Colonic mucosa (tissue), 4 donors: ENCODE measurements at places on chromosomes 2 and 18. TPM values are rescaled to one million over a fixed set of nuclear protein-coding genes. Genes with fewer than 3 reads are reported as not detected.

Gene GRHL1
- 1.6 TPM for total RNA-seq

Gene CHRNG
- not detected for total RNA-seq

Gene ERICH2
- total RNA-seq = not detected

Gene MRPL30
- 25.9 TPM for total RNA-seq

Gene LIPG
- 25.5 TPM for total RNA-seq

Gene CD28
- 1.9 TPM for total RNA-seq

Gene C1QL2
- total RNA-seq = not detected

Gene HOXD11
- total RNA-seq = 0.25 TPM

Gene PARD6G
- 1.0 TPM for total RNA-seq

Gene LRP1B
- total RNA-seq = 0.10 TPM

Gene RAB27B
- total RNA-seq = 12.5 TPM

DNA sequence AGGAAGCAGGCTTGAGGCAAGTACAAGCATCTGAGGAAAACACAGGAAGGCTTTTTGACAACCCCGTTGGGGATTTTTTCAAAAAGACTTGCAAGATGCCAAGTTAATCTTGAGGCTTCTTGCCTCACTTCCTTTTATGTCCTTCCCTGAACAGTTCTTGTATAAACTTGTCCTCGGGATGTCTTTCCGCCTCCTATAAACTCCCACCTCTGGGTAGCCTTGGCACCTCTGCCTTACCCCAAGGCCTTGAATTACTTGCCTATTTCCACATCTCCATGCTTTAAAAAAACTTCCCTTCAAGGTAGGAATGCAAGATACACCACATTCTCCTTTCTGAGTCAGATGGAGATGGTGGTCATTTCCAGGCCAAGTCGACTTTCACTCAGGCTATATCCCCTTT lies 106.4 kb upstream of the RBBP8 start:
- no peaks in the 10 kb centered on the region for H3K4me1 ChIP-seq
- no peak overlapping the region for H3K4me3 ChIP-seq
- H3K27ac ChIP-seq = no peak overlapping the region
- no peaks in the 10 kb centered on the region for H3K27me3 ChIP-seq
- DNase-seq = no peak

GRCh38 chr2:197339496-197340220 lies 29.1 kb upstream of the ANKRD44 start:
- no peak for DNase-seq
- H3K4me3 ChIP-seq = no peak overlapping the region
- no peaks in the 10 kb centered on the region for H3K4me1 ChIP-seq
- H3K36me3 ChIP-seq = no peaks in the 10 kb centered on the region

DNA sequence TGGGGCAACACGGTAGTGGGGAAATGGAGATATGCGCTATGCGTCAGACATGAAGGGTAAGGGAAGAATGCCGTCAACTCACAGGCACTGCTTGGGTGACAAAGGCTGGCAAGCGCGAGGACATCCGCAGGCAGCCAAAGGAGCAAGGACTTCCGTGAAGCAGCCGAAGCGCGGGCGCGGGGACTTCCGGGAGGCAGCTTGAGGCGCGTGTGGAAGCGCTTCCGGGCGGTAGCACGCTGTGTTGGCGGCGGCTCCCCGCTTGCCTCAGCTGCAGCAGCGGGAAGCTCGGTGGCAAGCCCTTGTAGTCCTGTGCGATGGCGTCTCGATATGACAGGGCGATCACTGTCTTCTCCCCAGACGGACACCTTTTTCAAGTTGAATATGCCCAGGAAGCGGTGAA lies at the start of gene PSMA8:
PSMA8 (plus strand) TSS at position 218 of the 400 bp plus-strand sequence; CDS start at position 315, 97 bp downstream.
- H3K36me3 ChIP-seq = no peaks in the 10 kb centered on the region
- H3K4me3 ChIP-seq = no peak within 1 kb of the TSS
- H3K27me3 ChIP-seq = no peaks in the 10 kb centered on the region
- H3K4me1 ChIP-seq = no peaks in the 10 kb centered on the region
- no peak within 1 kb of the TSS for H3K27ac ChIP-seq

DNA sequence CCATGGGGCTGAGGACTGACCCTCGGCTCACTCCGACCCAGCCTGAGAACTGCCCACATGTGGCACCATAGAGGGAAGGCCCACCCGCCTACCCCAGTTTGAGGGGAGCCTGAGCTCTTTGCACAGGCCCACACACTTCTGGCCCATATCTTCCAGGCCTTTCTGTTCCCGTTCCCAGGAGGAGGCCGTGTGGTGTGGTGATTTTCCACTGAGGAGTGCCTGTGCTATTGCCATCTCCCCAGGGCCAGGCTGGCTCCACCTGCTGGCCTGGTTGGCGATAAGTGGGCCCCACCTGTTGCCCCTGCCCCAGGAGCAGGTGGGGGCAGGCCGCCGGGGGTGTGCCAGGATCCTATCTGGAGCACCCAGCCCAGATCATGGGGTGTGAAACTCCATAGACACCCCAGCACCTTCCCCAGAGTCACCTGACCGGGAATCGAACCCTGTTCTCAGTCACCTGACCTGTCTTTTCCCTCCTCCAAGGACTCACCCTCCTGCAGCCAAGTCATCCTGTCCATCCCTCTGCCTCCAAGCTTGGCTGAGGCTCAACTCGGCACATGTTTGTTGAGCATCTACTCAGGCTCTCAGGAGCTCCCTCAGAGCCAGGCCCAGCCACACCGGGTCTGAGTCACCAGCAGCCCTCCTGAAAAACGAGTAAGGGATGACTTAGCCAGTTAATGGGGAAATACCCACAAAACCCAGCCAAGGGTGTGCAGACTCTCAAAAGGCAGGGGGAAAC lies 120.1 kb downstream of the CYP26B1 start:
- no peaks in the 10 kb centered on the region for H3K4me1 ChIP-seq
- H3K4me3 ChIP-seq = no peak overlapping the region
- no peaks in the 10 kb centered on the region for H3K36me3 ChIP-seq
- H3K27ac ChIP-seq = no peak overlapping the region
- DNase-seq = peak; percentile 7

GRCh38 chr2:61792355-61792890 lies 61.4 kb downstream of the FAM161A start:
- no peak for DNase-seq
- H3K27ac ChIP-seq = no peak overlapping the region
- H3K4me3 ChIP-seq = no peak overlapping the region

- no peak overlapping the region for H3K4me3 ChIP-seq
- no peaks in the 10 kb centered on the region for H3K36me3 ChIP-seq
- no peaks in the 10 kb centered on the region for H3K27me3 ChIP-seq
- H3K4me1 ChIP-seq = no peaks in the 10 kb centered on the region
- no peak overlapping the region for H3K27ac ChIP-seq
These were observed 104.6 kb upstream of the COL3A1 start for GRCh38 chr2:188869550-188869949.

DNA sequence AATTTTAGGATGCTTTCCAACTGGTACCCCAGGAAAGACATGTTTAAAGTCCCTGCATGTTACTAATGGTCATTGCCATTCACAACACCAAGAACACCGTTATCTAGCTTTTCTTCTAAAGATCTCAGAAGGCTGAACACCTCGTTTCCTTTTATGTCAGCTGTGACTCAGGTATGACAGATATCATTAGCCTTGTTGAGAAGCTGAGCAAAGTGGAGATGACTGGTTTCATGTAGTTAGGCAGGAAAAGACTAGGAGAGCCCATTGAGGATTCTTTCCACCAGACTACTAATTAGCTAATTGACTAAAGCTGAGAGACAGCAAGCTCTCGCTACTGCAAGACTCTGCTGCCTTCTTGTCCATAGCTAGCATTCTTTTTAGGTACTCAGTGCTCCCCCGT lies 32.0 kb upstream of the ARL5A start:
- H3K27me3 ChIP-seq = no peaks in the 10 kb centered on the region
- no peaks in the 10 kb centered on the region for H3K4me1 ChIP-seq
- H3K27ac ChIP-seq = no peak overlapping the region
- H3K4me3 ChIP-seq = no peak overlapping the region

- no peak for DNase-seq
- no peak overlapping the region for H3K4me3 ChIP-seq
- H3K36me3 ChIP-seq = no peaks in the 10 kb centered on the region
- no peaks in the 10 kb centered on the region for H3K4me1 ChIP-seq
- H3K27ac ChIP-seq = no peak overlapping the region
These were observed 98.4 kb downstream of the CDK15 start for GRCh38 chr2:201904538-201905420.

GRCh38 chr2:28635191-28635611 lies 116.4 kb upstream of the PPP1CB start:
- H3K27ac ChIP-seq = no peak overlapping the region
- no peaks in the 10 kb centered on the region for H3K36me3 ChIP-seq
- H3K4me1 ChIP-seq = no peaks in the 10 kb centered on the region
- no peak overlapping the region for H3K4me3 ChIP-seq

GRCh38 chr2:157180359-157180758 lies 77.1 kb upstream of the GALNT5 start:
- no peaks in the 10 kb centered on the region for H3K27me3 ChIP-seq
- no peak overlapping the region for H3K4me3 ChIP-seq
- H3K27ac ChIP-seq = no peak overlapping the region
- no peaks in the 10 kb centered on the region for H3K36me3 ChIP-seq
- no peaks in the 10 kb centered on the region for H3K4me1 ChIP-seq

DNA sequence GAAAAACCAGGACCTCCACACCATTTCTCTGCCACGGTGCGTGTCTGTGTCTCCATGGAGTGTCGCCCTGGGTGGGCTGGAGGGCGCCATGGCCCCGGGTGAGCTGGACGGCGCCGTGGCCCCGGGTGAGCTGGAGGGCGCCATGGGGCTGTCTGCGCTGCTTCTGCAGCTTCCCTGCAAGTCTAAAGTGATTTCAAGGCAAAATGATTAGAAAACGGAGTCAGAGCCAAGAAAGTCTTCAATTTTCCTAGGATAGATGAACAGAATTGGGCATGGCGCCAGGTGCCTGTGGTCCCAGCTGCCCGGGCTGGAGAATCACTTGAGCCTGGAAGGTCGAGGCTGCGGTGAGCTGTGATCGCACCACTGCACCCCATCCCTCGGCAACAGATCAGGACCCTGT lies 27.7 kb upstream of the NFATC1 start:
- H3K4me3 ChIP-seq = no peak overlapping the region
- no peaks in the 10 kb centered on the region for H3K27me3 ChIP-seq
- no peaks in the 10 kb centered on the region for H3K4me1 ChIP-seq
- no peaks in the 10 kb centered on the region for H3K36me3 ChIP-seq
- no peak for DNase-seq

DNA sequence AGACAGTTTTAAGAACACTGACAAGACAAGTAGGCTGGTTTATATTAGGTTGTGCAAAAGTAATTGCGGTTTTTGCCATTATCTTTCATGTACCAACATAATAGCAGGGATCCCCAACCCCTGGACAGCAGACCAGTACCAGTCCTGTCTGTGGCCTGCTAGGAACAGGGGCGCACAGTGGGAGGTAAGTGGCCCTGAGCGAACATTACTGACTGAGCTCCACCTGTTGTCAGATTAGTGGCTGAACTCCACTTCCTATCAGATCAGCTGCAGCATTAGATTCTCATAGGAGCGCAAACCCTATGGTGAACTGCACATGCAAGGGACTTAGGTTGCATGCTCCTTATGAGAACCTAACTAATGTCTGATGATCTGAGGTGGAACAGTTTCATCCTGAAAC lies 921.9 kb downstream of the CCDC85A start:
- no peaks in the 10 kb centered on the region for H3K4me1 ChIP-seq
- no peaks in the 10 kb centered on the region for H3K27me3 ChIP-seq
- no peak for DNase-seq
- no peak overlapping the region for H3K4me3 ChIP-seq
- H3K36me3 ChIP-seq = no peaks in the 10 kb centered on the region

GRCh38 chr2:100041946-100042345 lies 100.4 kb downstream of the AFF3 start:
- no peaks in the 10 kb centered on the region for H3K27me3 ChIP-seq
- no peaks in the 10 kb centered on the region for H3K36me3 ChIP-seq
- no peak for DNase-seq
- no peak overlapping the region for H3K4me3 ChIP-seq
- H3K27ac ChIP-seq = no peak overlapping the region

GRCh38 chr2:187594801-187595200 lies 40.6 kb upstream of the TFPI start:
- no peak overlapping the region for H3K4me3 ChIP-seq
- DNase-seq = no peak
- no peaks in the 10 kb centered on the region for H3K27me3 ChIP-seq
- H3K27ac ChIP-seq = no peak overlapping the region
- H3K4me1 ChIP-seq = no peaks in the 10 kb centered on the region
- H3K36me3 ChIP-seq = no peaks in the 10 kb centered on the region

DNA sequence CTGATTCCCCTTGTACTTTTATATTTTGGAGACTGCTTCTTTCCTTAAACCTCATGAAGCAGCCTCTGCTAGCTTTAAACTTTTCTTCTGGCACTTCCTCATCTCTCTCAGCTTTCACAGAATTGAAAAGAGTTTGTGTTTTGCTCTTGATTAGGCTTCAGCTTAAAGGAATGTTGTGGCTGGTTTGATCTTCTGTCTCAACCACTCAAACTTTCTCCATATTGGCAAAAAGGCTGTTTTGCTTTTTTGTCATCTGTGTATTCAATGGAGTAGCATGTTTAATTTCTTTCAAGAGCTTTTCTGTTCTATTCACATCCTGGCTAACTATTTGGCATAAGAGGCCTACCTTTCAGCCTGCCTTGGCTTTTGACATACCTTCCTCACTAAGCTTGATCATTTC lies 36.3 kb upstream of the MSTN start:
- H3K27ac ChIP-seq = no peak overlapping the region
- no peak for DNase-seq
- no peaks in the 10 kb centered on the region for H3K4me1 ChIP-seq
- no peak overlapping the region for H3K4me3 ChIP-seq
- H3K36me3 ChIP-seq = no peaks in the 10 kb centered on the region

- no peaks in the 10 kb centered on the region for H3K4me1 ChIP-seq
- no peak overlapping the region for H3K4me3 ChIP-seq
- no peak for DNase-seq
- H3K27me3 ChIP-seq = no peaks in the 10 kb centered on the region
These were observed 19.8 kb upstream of the LGALSL start for GRCh38 chr2:64434039-64434657.

- H3K27ac ChIP-seq = no peak overlapping the region
- no peaks in the 10 kb centered on the region for H3K36me3 ChIP-seq
- H3K4me1 ChIP-seq = no peaks in the 10 kb centered on the region
These were observed 3.5 kb upstream of the IGFBP5 start for GRCh38 chr2:216698895-216699294.

GRCh38 chr2:217856159-217856558 lies 146.6 kb downstream of the TNS1 start:
- no peak overlapping the region for H3K4me3 ChIP-seq
- H3K36me3 ChIP-seq = no peaks in the 10 kb centered on the region
- no peaks in the 10 kb centered on the region for H3K27me3 ChIP-seq
- H3K27ac ChIP-seq = no peak overlapping the region
- DNase-seq = no peak

DNA sequence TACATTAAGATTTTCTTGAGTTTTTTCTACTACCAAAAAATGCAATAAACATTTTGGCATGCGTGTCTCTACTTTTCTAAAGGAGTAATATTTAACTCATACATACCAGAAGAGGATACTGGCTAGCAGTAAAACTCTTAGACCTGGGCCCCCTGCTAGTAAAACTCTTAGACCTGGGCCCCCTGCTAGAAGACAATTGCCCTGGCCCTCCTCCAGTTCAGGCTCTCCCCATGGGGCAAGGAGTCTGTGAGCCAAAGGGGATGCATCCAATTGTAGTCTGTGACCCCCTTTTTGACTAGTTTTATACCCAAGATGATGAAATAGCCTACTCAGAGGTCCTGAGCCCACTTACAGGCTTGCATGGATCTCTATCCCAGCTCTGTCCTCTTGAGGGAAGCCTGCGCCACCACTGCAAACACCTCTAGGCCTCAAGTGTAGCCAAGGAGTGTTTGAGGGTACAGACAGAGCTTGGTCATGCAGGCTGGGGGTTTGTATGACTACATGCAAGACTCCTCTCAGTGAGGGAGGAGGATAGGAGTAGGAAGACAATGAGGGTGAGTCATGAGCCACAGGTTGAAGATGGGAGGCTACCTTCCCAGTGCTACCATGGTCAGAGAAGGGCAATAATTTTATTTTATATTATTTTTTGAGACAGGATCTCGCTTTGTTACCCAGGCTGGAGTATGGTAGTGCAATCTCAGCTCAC lies 45.2 kb upstream of the PGAP1 start:
- no peak for DNase-seq
- H3K4me3 ChIP-seq = no peak overlapping the region
- no peaks in the 10 kb centered on the region for H3K27me3 ChIP-seq
- no peak overlapping the region for H3K27ac ChIP-seq
- no peaks in the 10 kb centered on the region for H3K36me3 ChIP-seq
